Activated CD8-positive, alpha-beta memory T cell treated with anti-CD3 and anti-CD28 coated beads for 36 hours (primary cell): ENCODE measurements at places on chromosomes 5 and 9. TPM values are rescaled to one million over a fixed set of nuclear protein-coding genes. Genes with fewer than 3 reads are reported as not detected.

The TAF1L gene
- total RNA-seq: not detected

The CDO1 gene
- total RNA-seq: 0.29 TPM

The WDR38 gene
- total RNA-seq: not detected

The NTRK2 gene
- total RNA-seq: 0.17 TPM

The SLC36A2 gene
- total RNA-seq: not detected

The TCERG1 gene
- 119 TPM for total RNA-seq

The PROB1 gene
- total RNA-seq: 8.2 TPM

The SPTAN1 gene
- 162 TPM for total RNA-seq

The CACFD1 gene
- total RNA-seq: 0.97 TPM

The ELOVL7 gene
- 0.06 TPM for total RNA-seq

The INSL4 gene
- total RNA-seq: not detected
